ENCODE measurements at places on chromosomes 5 and 9. TPM values are rescaled to one million over a fixed set of nuclear protein-coding genes. Genes with fewer than 3 reads are reported as not detected.

QRFP gene
- total RNA-seq = not detected

DEPDC1B gene
- total RNA-seq = 11.9 TPM

FSTL4 gene
- not detected for total RNA-seq

CTNNA1 gene
- total RNA-seq = 284 TPM

PCDHGB5 gene
- 7.2 TPM for total RNA-seq

IL9 gene
- total RNA-seq = not detected

IFNB1 gene
- not detected for total RNA-seq

MLANA gene
- total RNA-seq = not detected

SLC36A2 gene
- total RNA-seq = not detected

GABRA1 gene
- not detected for total RNA-seq

SPRY4 gene
- total RNA-seq = 31.7 TPM

GFPT2 gene
- total RNA-seq = 101 TPM

BTNL3 gene
- total RNA-seq = not detected

ASTN2 gene
- 4.9 TPM for total RNA-seq

SLC25A2 gene
- total RNA-seq = under 0.01 TPM

TSC1 gene
- total RNA-seq = 22.7 TPM

PRR16 gene
- 34.3 TPM for total RNA-seq

SPATA6L gene
- not detected for total RNA-seq

ARHGEF39 gene
- 4.1 TPM for total RNA-seq

SLC45A2 gene
- not detected for total RNA-seq

NUTM2G gene
- total RNA-seq = not detected

CLIC3 gene
- 29.6 TPM for total RNA-seq

RPS14 gene
- total RNA-seq = 3,357 TPM

TAF11L8 gene
- total RNA-seq = not detected

KCNN2 gene
- total RNA-seq = 3.2 TPM

DIPK1B gene
- not detected for total RNA-seq

IL7R gene
- 19.6 TPM for total RNA-seq

ZNG1F gene
- 3.0 TPM for total RNA-seq

SPINK5 gene
- total RNA-seq = not detected

C9orf43 gene
- total RNA-seq = not detected

HMCN2 gene
- total RNA-seq = not detected

MYOT gene
- not detected for total RNA-seq

CAMK4 gene
- 5.2 TPM for total RNA-seq

PCDHGB2 gene
- 0.53 TPM for total RNA-seq

ZNF483 gene
- total RNA-seq = 1.4 TPM

PRRX2 gene
- total RNA-seq = not detected

LECT2 gene
- total RNA-seq = not detected

CDX1 gene
- total RNA-seq = not detected

RASGRF2 gene
- total RNA-seq = 5.1 TPM

TXNDC8 gene
- total RNA-seq = not detected

N4BP3 gene
- total RNA-seq = 0.89 TPM

FBXW5 gene
- total RNA-seq = 150 TPM

CDC20B gene
- total RNA-seq = not detected

LCNL1 gene
- total RNA-seq = 0.29 TPM

NPR2 gene
- total RNA-seq = 27.3 TPM

GMCL2 gene
- not detected for total RNA-seq

RASEF gene
- not detected for total RNA-seq

PGM5 gene
- 0.86 TPM for total RNA-seq

VCP gene
- total RNA-seq = 396 TPM

IFNK gene
- total RNA-seq = not detected

PTGDS gene
- 16.1 TPM for total RNA-seq

STING1 gene
- 43.0 TPM for total RNA-seq

NREP gene
- 19.9 TPM for total RNA-seq

ROPN1L gene
- total RNA-seq = 1.8 TPM

FOXB2 gene
- not detected for total RNA-seq

RBM27 gene
- 15.4 TPM for total RNA-seq
